Retina (tissue), 1 donor: ENCODE measurements at places on chromosomes 4 and X.

GRCh38 chr4:158863296-158863695, 94.5 kb downstream of the FNIP2 start:
- DNase-seq = no peak

DNA sequence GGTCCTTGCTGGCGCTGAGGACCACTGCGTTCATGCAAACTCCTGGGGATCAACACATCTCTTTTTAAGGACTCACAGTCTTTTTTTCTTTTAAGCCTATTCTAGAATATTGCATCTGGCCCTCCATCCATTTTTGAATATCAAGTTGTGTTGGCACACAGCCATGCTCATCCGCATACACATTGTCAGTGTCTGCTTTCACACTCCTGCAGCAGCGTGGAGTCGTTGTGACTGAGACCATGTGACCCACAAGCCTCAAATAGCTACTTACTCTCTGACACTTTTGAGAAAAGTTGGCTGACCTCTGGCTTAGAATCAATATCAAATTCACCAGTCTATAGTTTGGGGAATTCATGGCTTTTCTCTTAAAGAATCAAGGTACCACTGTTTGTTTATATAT, 191.8 kb upstream of the S100G start:
- no peak for DNase-seq

GRCh38 chr4:76723373-76723772, 174.6 kb downstream of the SOWAHB start:
- DNase-seq = no peak

GRCh38 chrX:139691493-139691842, 16.5 kb downstream of the MCF2 start:
- DNase-seq = peak; percentile 23

DNA sequence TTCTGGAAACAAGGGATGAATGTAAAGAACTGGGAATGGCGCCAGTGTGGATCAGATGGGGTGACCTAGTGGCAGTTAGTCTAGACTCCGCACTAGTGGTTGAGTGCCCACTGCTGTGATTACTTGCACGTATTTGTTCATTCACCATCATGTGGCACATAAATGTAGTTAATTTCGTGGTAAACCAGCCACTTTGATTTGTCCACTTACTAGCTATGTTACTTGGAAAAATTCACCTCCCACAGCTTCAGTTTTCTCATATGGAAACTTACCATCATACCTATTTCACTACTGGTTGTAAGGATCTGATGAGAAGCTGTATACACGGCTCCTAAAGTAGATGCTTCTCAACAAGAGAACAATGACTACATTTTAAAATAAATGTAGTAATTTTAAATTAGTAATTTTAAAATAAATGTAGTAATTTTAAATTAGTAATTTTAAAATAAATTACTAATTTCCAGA, 394 bp upstream of the DYNLT3 start:
- DNase-seq = no peak

- DNase-seq = no peak
Observed at GRCh38 chr4:78299565-78299972, 242.4 kb downstream of the FRAS1 start.
